ENCODE measurements at places on chromosomes 5 and 9.

- no peak for DNase-seq
Measured at GRCh38 chr5:131068076-131068475, 97.0 kb downstream of the HINT1 start.

- no peak for DNase-seq
Measured at GRCh38 chr5:158026304-158027031, 167.5 kb upstream of the CLINT1 start.

DNA sequence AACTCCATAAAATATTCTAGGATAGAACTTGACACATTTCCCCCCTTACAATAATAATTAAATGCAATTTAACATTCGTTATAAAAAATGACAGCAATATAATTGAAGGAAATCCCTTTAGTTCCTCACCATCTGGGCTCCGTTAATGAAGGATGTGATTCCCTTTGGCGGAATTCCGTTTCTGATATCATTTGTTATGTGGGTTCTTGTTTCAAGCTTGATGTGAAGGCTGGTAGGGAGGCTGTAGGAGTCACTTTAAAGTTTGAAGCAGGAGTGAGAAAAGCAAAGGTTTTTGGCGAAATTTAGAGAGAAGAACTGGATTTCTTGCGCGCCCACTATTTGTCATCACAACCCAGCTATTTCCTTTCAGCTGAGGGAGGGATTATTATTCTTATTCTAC, 4.0 kb downstream of the RGS7BP start:
- DNase-seq = no peak

GRCh38 chr5:57179262-57180200, 5.7 kb downstream of the GPBP1 start:
- no peak for DNase-seq

GRCh38 chr9:13758936-13759335, 479.4 kb upstream of the MPDZ start:
- DNase-seq = no peak

DNA sequence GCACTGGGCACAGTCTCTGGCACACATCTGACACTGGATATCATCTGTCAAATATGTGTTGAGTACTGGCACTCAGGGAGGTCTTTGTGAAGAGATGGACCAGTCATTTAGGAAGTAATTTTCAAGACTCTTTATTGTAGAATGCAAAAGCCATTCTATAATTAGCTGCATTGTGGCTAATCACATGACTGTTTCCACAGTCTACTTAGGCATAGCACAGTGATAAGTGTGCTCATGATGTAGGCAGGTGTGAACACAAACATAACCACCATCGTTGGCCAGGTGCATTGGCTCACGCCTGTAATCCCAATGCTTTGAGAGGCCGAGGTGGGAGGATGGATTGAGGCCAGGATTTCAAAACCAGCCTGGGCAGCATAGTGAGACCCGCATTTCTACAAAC, 62.2 kb downstream of the CFAP77 start:
- no peak for DNase-seq

DNA sequence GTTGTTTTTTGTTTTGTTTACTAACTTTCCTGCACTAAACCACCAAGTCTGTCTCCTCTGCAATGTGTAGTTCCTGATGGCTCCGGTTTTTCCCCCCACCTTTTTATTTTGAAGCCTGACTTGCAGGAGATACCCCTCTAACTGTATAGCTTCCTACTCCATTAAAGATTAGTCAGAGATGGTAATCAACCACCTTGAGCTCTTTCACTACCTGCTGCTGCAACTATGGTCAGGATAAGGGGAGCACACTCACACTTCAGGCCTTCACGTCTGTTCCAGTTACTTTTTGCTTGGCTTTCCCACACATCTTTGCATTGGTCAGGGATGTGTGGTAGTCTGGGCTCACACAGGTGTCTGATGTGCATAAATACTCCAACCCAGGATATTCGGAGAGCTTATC, 63.4 kb downstream of the NR6A1 start:
- no peak for DNase-seq

All from activated CD8-positive, alpha-beta memory T cell treated with anti-CD3 and anti-CD28 coated beads, Interleukin-2, amount 50 U/mL, for 4 hours (primary cell).